ENCODE measurements at places on chromosomes 7 and 10. TPM values are rescaled to one million over a fixed set of nuclear protein-coding genes. Genes with fewer than 3 reads are reported as not detected.
A peak's percentile ranks its signal among the peaks of the same experiment; 100 is the strongest.

- DNase-seq = peak; percentile 69
Measured at GRCh38 chr10:123007558-123008354, 839 bp downstream of the IKZF5 start.

GIMAP7 gene
- total RNA-seq = not detected

GRCh38 chr10:114629824-114630730 lies 28.0 kb downstream of the ABLIM1 start:
- no peak for DNase-seq

UCMA gene
- total RNA-seq = not detected

ASB10 gene
- not detected for total RNA-seq

MBL2 gene
- total RNA-seq = not detected

METTL27 gene
- 13.0 TPM for total RNA-seq

- DNase-seq = peak; percentile 53
Measured at GRCh38 chr10:8052341-8052955, 2.0 kb upstream of the GATA3 start.

OGDH gene
- total RNA-seq = 82.4 TPM

DNA sequence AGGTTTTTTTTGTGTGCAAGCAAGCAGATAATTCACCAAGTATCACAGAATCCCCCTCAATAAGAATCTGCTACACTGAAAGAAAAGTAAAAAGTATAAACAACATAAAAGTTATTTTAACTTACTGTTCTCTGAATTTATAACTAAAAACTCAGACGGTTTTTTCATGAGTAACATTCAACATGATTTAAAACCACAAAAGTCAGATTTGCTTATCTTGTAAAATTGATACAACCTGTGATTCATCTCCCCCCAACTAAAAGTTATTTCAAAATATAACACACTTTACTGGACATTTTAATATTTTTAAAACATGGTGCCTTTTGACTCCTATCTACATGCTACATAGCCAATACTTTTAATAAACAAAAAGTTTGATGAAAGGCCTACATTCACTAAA lies 32.8 kb downstream of the TSPAN12 start:
- DNase-seq = no peak

DNA sequence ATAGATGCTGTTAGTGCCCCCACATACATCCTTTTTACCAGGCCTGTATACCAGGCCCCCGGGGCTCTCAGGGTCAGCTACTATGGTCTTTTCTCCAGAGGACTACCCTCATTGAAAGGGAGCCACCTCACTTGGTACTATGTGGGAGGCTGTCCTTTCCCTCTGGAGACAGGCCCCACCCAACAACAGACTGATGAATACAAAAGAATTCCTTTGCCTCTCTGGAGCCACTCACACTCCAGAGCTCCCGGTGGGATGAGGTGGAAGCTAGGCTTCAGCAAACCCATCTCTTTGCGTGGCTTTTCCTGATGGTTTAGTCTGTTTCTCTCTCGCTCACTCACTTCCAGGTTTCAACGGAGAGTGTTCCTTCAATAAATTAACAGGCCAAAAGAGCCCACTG lies 30.3 kb downstream of the ANKMY2 start:
- DNase-seq = no peak
